ENCODE measurements at places on chromosomes 16 and 17.

DNA sequence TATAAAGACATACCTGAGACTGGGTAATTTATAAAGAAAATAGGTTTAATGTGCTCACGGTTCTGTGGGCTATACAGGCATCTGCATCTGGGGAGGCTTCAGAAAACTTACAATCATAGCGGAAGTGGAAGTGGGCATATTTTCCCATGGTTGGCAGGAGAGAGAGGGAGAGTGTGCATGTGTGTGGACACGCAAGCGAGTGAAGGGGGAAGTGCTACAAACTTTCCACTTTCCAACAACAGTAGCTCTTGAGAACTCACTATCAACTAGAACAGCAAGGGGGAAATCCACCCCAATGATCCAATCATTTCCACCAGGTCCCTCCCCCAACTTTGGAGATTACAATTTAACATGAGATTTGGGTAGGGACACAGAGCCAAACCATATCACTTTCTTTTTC lies 11.1 kb downstream of the TAOK1 start:
- no peak for DNase-seq

DNA sequence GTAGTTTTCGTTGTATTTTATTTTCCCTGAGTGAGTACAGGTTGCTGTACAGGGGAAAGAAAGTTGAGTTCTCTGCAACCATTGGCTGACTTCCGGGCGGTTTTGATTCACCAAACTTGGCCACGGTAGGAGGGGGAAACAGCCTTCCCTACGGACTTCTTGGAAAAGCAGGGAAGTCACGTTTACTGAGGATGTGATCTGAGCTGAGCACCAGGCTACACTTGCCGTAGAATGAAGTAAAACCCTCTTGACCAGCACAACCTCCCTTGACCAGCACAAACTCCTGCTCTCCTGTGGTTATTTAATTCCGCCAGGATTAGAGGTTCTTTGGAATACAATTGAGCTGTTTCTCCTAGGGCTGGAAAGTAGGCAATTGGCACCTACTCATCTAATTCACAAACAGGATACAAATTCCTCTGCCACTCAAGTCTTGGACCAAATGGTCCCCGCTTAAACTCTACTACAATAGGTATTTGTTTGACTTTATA lies 242.0 kb upstream of the RBFOX1 start:
- DNase-seq = no peak

- no peak for DNase-seq
Observed at GRCh38 chr17:35892091-35893035, 12.2 kb upstream of the CCL5 start.

- DNase-seq = no peak
Observed at GRCh38 chr17:6543079-6544010, 13.0 kb downstream of the PITPNM3 start.

- DNase-seq = peak; percentile 24
Observed at GRCh38 chr17:28282596-28282995, 36.4 kb upstream of the TMEM97 start.

DNA sequence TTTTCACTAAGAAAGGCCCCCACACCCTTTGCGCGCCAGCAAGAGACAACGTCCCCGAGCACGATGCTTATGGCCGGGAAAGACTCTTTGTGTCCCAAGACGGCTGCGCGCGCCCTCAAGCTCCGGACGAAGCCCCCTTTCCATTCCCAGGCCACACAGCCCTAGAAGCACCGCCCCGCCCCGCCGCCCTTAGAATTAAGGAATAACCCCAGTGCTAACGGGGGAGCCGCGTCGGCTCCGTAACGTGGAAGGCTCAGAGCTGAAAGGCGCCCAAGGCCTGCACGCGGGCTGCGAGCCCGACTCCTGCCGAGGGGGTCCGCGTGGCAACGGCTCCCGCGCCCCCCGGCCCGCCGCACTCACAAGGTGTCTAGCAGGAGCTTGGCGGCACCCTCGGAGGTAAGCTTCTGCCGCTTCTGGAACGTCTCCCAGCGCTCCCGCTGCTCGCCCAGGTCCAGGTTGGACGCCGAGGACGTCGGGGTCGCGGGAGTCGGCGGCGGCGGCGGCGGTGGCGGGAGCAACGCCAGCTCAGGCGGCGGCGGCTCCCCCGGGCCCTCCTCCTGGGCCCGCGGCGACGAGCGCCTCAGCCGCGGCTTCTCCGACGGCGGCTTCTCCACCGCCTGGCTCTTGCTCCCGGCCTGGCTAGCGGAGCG lies 477 bp downstream of the CENPV start:
- DNase-seq = peak; percentile 13

DNA sequence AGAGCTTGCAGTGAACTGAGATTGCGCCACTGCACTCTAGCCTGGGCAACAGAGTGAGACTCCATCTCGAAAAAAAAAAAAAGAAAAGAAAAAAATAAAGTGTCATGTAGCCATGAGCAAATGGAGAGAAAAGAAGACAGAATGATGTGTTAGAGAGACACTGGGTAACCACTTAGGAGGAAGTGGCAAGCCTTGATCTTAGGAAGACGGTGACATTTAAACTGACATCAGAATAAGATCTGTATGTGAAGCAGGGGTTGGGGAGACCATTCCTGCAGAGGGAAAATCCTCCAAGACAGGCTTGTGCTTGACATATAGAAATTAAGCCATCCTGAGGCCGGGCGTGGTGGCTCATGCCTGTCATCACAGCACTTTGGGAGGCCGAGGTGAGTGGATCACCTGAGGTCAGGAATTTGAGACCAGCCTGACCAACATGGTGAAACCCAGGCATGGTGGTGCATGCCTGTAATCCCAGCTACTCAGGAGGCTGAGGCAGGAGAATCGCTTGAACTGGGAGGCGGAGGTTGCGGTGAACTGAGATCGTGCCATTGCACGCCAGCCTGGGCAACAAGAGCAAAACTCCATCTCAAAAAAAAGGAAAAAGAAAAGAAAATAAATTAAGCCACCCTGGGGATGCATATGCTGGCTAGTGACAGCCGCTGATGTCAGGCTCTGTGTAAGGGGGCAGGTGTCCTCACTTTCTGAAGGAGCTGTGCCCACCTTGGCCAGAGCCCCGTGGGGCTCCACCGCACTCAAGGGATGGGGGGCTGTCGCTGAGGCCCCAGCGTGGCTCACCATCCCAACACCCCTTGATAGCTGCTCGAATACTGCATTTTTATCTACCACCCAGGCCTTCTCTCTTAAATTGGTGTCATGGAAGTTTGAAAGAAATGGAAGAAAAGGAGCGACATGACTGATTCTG lies 13.1 kb upstream of the CYB5B start:
- DNase-seq = no peak

DNA sequence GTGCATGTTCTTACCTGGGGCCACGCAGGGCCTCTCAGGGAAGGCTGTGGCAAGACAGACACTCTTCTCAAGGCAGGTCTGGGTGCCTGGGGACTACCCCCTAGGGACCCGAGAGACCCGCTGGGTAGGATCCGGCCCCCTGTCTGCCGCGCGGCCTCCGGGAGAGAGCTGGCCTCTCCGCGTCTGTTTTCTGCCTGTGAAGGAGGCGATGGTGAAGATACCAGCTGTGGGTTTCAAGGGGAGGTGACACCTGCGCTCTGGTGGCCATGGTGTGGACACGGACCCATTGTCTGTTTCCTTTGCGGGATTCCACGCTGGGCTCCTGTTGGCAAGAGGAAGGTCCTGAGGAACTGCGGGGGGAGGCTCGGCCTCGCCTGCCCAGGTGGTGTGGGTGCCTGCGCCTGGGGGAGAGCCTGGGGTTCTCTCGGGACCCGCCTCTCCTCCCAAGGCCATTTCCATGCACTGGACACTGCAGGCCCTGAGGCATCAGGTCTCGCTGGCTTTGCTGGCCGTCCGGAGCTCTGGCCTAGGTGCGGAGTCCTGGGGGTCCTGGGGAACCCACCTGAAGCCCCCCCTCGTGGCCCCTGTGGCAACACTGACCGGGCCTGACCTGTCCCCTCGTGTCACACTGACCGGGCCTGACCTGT lies 12.2 kb upstream of the METRNL start:
- no peak for DNase-seq

- no peak for DNase-seq
Observed at GRCh38 chr16:67486805-67487204, 3.5 kb upstream of the AGRP start.

- DNase-seq = no peak
Observed at GRCh38 chr16:9695152-9695551, 487.1 kb downstream of the GRIN2A start.

DNA sequence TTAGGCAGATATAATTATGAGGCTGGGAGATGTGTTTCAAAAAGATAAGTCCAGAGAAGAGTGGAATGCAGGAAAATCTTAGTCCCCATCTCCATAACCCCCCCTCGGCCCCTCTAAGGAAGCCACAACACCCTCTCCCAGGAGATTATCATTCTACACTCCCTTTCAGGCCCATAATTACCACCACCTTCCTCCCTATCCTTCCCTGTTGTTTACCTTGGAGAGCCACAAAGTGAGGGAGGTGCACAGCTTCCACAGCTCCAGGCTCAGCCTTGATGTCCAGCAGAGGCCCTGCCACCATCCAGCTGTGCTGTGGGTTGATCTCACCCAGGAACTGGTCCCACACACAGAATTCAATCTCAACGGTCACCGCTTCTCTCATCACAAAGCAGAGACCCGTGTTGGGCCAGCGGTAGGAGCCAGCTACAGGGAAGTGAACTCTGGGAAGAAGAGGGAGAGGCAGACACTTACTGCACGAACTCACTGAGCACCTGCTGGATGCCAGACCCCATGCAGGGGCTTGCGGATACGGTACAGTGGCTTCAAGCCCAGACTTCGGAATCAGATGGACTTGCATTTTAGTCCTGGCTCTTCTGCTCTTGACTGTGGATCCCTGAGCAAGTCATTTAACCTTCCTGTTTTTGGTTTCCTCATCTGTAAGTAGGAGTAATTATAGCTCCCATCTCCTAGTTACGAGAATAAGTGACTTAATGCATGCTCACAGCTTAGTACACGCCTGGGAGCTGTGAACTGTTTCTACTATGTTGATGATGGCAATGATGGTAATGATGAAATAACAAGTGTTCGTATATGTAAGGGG lies 44.1 kb downstream of the MIS12 start:
- no peak for DNase-seq

- no peak for DNase-seq
Observed at GRCh38 chr16:15674571-15674970, 24.5 kb downstream of the NDE1 start.

DNA sequence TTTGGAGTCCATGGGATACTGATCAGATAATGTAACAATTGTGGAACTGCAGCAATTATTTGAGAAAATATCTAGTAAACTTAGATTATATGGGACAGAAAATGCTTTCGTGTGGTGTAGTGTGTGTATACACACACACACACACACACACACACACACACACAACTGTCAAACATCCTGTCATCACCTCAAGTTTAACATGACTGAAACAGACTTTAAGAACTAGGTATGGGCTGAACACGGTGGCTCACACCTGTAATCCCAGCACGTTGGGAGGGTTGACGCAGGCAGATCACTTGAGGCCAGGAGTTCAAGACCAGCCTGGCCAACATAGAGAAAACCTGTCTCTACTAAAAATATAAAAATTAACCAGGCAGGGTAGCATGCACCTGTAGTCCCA lies 544 bp upstream of the EVI2A start:
- no peak for DNase-seq

DNA sequence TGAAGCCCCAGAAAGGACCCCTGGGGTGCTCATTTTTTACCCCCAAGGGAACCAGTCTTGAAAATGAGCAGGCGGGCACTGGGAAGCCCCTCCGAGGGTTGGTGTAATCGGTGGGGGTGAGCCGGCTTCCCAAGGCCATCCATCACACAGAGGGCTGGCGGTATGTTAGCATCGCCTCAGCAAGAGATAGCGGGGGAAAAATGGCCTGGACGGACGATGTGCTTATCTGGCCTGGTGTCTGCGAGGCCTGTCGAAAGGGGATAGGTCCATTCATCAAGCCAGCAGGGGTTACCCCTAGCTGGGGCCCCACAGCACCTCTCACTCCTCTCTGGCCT lies 188.9 kb downstream of the IRF8 start:
- no peak for DNase-seq

DNA sequence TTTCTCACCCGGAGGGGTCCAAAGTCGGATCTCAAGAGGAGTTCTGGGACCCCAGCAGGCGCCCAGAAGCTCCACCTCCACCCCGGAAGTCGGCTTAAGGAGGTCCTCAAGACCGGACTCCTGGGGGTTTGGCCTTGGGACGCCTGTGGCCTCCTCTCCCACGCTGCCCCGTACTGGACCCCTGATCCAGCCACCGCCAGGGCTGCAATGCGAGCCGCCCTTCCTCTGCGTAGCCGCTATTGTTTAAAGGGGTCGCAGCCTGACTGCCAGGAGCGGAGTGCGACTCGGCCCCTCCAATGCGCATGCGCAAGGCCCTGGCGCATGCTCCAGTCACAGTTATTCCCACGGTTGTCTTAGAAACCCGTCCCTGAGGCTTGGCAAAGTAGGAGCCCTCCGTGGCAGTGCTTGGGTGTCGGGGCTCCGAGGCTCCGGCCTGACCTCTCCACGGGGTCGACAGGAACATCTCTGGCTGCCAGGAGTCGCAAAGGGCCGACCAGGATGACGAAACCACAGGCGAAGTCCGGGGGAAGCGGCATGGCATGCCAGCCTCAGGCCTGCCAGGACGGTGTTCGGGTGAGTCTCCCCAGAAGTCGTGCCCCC lies 719.0 kb downstream of the KCNJ18 start:
- DNase-seq = no peak

- DNase-seq = peak; percentile 17
Observed at GRCh38 chr16:69463876-69464275, 39.5 kb downstream of the CYB5B start.
